IMR-90 (cell line): ENCODE measurements at places on chromosomes 1 and 21. TPM values are rescaled to one million over a fixed set of nuclear protein-coding genes. Genes with fewer than 3 reads are reported as not detected.

The CELF3 gene
- polyA plus RNA-seq, result not detected in 2 replicates

The TDRD5 gene
- polyA plus RNA-seq, result not detected in 2 replicates

The NBPF1 gene
- polyA plus RNA-seq, result 17.1 and 18.8 TPM in 2 replicates

The OR6K3 gene
- not detected in 2 replicates for polyA plus RNA-seq

The PCNX2 gene
- polyA plus RNA-seq, result 15.9 and 17.2 TPM in 2 replicates

The TIE1 gene
- polyA plus RNA-seq, result 7.5 and 8.5 TPM in 2 replicates

The COL9A2 gene
- 1.3 and 1.6 TPM in 2 replicates for polyA plus RNA-seq

The CFHR5 gene
- polyA plus RNA-seq, result not detected in 2 replicates

The DDAH1 gene
- 78.0 and 89.0 TPM in 2 replicates for polyA plus RNA-seq

The PADI4 gene
- not detected in 2 replicates for polyA plus RNA-seq

The RNU1-2 gene
- polyA plus RNA-seq, result not detected in 2 replicates

The LCE1A gene
- polyA plus RNA-seq, result not detected in 2 replicates
